D341Med (cell line): ENCODE measurements at places on chromosomes 2 and 18.

DNA sequence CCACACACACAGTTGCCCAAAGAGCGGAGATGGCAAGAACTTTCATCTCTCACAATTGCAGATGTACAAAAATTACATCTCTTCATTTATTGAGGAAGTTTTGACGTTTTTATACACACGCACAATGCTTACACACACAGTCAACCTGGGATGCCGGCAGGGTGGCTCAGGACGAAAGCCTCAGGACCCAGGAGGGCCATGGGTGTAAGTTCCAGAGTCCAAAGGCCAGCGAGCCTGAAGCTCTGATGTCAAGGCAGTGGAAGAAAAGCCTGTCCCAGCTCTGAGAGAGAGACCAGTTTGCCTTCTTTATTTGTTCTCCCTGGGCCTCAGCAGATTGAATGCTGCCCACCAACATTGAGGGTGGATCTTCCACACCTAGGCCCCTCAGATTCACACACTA lies 10.1 kb downstream of the AMER3 start:
- no peak for DNase-seq

DNA sequence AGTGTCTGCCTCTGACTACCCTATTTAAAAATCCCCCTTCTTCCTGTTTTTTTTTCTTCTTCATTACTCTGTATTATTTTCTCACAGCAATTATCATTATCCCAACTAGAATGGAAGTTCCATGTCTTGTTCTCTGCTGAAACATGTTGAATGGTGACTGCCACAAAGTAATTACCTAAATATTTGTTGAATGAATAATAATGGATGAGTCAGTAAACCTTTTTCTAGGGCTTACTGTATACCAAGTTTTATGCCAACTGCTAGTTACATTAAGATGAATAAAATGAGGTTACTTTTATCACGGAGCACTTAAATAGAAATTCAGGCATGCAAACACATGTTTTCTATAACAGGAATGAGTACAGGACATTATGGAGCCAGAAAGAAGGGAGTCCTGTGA lies 490.6 kb downstream of the THSD7B start:
- DNase-seq: no peak

- no peak for DNase-seq
Measured at GRCh38 chr2:134324430-134324829, 70.6 kb downstream of the MGAT5 start.

DNA sequence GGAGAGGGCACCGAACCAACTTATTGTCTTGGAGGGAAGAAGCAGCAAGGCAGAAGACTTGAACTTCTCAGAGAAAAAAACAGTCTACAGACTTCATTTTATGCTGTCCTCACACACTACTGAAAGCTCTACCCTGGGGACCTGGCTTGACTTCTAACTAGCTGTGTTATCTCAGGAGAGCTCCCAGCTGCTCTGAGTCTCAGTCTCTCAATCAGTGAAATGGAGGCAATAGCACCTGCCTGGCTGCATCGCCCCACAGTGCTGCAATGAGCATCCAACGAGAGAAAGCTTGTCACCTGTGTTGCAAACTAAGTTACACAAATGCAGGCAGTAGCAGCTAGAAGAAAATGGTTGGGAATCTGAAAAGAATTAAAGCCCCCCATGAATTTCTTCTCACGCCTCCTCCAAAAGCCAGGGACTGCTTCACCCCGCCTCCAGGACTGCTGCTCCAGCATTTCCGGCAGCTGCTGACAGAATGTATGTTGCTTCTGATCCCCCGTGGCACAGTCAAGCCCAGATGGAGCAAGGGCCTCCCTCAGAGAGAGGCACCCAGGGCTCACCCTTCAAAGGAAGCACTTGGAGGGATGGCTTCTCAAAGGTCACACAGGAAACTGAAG lies 116.3 kb downstream of the BCL11A start:
- no peak for DNase-seq
